ENCODE measurements at places on chromosomes 3 and 15.

GRCh38 chr3:85930718-85931117 is 971.9 kb downstream of the CADM2 start:
- DNase-seq, result no peak

GRCh38 chr3:151228666-151229040 is 25.6 kb upstream of the GPR171 start:
- no peak for DNase-seq

DNA sequence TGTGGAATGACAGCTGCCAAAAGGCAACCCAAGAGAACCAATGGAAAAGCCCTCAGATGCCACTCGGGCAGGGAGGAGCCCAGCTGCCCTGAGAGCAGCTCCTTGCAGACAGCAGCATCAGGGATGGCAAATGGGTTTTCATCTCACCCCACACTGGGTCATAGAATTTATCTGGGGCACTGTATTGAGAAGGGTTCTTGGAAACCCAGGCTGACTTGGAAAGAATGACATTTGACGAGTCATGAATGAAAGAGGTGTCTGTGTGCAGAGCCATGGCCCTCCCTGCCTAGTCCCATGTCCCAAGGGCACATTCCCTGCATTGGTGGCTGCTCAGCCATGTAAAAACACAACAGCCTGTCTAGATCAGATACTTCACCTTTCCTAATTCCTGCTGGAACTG is 157.9 kb upstream of the BHLHE40 start:
- DNase-seq, result no peak

GRCh38 chr3:41357271-41357670 is 158.0 kb downstream of the CTNNB1 start:
- no peak for DNase-seq

GRCh38 chr3:186099178-186099577 is 9.7 kb downstream of the ETV5 start:
- peak; percentile 95 for DNase-seq

DNA sequence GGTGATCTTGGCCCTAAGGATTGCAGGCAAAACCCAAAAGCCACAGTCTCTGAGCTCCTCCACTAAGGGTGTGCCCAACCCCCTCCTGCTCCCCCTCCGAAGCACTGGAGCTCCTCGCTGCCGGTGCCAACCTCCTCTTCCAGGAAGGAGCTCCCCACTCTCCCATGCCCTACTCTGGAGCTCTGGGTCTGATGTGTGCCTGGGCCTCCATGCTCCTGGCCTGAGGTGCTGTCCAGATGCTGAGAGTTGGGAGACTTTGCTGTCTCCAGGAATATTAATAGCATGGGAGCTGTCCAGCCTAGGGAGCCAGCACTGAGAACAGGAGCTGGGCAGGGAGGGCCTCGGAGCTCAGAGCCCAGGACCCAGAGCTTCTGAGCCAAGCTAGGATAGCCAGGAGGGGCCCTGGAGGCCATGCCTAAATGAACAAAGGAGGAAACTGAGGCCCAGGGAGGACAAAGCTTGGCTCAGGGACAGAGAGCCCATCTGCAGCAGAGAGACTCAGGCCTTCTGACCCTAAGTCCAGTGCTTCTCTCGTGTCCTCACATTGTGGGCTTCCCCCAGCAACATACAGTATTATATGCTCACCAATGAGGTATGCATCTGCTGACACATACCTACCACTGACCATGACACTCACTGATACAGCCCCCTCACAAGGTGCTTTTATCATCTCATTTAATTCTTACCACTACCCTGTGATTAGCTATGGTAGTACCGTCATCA is 36.9 kb upstream of the HERC1 start:
- no peak for DNase-seq

GRCh38 chr3:116200956-116201690 is 244.2 kb downstream of the LSAMP start:
- no peak for DNase-seq

DNA sequence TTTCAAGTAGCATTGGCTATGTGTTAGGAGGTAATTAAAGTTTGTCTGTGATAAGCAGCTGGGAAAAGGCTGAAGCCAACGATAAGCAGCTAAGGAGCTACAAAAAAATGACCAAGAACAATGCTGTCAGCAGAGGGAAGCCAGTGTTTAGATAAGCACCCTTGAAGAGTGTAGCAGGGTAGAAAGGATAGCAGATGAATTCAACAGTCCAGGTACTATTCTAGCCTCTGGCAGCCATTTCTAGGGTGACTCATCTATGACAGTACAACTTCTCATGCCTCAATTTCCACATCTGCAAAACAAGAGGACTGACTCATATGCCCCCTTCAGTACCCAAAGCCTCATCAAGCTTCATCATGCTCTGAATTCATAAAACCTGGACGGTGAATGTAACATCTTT is 617.6 kb upstream of the UBE2E2 start:
- DNase-seq, result peak; percentile 72

- DNase-seq, result peak; percentile 3
Measured at GRCh38 chr3:134057006-134057653, 27.4 kb upstream of the SLCO2A1 start.

DNA sequence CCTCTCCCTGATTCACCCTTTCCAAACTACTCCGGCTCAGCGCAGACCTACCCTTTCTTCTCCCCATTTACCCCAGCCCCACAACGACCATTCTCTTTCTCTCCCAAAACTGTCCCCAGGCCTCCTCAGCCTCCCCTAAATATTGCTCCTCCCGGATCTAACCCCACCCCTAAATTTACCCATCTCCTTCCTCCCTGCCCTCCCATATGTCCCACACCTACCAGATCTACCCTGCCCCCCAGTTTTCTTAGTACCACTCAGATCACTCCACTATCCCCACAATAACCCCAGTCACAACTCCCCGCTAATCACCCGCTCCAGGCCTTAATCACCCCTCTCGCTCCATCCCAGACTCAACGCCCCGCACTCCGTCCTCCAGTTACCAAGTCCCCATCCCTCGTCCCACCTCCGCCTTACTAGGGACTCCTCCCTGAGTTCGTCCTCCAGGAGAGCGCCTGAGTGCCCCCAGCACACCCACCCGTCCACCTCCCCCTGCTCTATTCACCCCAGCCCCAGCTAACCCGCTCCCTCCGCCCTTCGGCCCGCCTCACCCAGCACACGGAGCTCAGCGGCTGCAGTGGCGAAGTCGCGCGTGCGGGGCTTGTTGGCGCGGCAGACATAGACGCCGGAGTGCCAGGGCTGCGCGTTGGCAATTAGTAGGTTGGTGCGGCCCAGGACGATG is 18.6 kb upstream of the IGDCC3 start:
- DNase-seq, result no peak

- no peak for DNase-seq
Measured at GRCh38 chr15:65902373-65902772, 33.1 kb downstream of the RAB11A start.

DNA sequence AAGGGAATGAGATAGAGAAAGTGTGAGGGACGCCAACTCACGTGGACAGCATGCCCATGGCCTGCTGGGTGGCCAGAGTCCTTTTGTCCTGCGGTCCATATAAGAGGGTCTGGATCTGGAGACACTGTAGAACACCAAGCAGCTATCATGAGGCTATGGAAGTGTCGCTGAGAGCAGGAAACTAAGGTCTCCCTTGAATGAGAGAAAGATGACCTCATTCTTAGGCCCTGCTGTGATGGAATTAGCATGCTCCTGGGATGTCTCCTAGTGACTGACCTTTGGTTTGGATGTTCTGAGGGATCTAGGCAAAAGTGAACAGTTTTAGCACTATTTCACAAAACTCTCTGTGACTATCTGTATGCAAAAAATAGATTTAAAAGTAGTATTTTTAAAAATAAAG is 34.4 kb downstream of the SYNM start:
- no peak for DNase-seq

DNA sequence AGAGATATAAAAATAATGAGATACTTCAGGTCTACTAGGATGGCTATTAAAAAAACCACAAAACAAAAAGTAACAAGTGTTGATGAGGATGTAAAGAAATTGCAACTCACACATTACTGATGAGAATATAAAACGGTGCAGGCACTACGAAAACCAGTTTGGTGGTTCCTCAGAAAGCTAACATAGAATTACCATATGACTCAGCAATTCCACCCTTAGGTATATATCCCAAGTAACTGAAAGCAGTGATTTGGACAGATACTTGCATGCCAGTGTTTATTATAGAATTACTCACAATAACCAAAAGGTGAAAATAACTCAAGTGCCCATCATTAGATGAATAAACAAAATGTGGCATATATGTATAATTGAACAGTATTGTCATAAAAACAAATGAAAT is 87.5 kb upstream of the MELTF start:
- DNase-seq, result no peak

DNA sequence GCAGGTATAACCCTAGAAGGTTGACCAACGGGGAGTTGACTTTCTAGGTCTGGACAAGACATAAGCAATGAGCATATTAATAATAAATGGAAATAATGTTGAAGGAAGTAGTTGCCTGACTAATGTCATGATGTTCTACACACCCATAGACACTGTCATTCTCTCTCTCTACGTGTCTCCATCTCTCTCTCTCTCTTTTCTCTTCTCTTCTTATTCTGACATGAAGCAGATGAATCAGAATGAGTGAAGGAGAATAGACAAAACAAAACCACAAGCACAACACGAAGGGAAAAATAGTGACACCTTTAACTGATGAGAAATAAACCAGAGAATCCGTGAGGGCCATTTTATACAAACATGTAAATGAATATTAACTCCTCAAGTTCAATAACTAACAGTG is 26.7 kb upstream of the CCDC80 start:
- DNase-seq, result no peak

DNA sequence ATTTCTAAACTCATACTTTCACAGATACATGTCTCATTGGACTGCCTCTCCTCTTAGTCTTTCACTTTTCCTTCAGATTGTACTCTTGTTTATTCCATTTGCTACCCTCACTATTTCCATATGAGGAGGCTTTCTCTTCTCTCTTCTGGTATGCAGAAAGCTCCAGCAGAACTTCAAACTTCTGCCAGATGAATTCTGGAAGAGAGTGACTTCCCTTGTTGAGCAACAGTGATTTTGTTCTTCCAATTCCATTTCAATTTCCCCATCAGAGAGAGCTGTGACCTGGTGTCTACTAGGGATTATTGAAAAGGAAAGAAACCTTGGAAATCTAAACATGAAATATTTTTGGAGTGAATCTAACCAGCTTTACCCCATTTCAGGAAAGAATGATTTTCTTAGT is 523.2 kb upstream of the ZNF717 start:
- DNase-seq, result no peak

GRCh38 chr3:51163051-51163450 is 222.0 kb upstream of the MANF start:
- no peak for DNase-seq

- DNase-seq, result no peak
Measured at GRCh38 chr3:45100981-45101407, 45.2 kb downstream of the CDCP1 start.

- DNase-seq, result no peak
Measured at GRCh38 chr3:53830944-53831343, 15.3 kb downstream of the CHDH start.

GRCh38 chr3:9420850-9421549 is 23.6 kb downstream of the SETD5 start:
- no peak for DNase-seq
